Activated CD4-positive, alpha-beta T cell treated with anti-CD3 and anti-CD28 coated beads, Interleukin-2, Interleukin-4, amounts not matched to agents 100 ng/mL and 50 ng/mL, durations not matched to agents 16 hours and 8 hours (primary cell): ENCODE measurements at places on chromosomes 3 and 15.
A peak's percentile ranks its signal among the peaks of the same experiment; 100 is the strongest.

DNA sequence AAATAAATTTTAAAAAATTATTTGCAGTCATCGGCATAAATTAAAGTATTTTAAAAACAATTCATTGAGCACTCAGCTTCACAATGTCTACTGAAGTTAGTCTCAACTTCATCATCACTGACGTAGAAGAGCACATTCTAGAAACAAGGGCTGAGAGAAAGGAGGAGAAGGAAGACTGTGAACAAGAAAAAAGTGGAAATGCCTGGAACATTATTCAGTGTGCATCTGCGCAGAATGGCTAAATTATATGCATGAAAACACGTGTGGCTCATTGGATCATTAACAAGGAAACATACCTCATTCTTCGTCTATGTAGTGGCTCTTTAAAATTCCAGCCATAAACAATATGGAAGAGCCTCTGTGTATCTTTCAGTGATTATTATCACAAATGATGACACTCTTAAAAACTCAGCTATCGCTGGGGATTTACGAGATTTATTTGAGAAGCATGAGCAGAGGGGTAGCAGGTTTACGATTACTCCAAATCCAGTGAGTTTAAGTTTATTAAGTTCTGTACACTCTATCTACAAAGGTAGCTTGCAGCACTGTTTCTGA is 404.2 kb upstream of the CDIN1 start:
- no peak for DNase-seq

GRCh38 chr3:16239780-16240179 is 25.0 kb downstream of the DPH3 start:
- no peak for DNase-seq

DNA sequence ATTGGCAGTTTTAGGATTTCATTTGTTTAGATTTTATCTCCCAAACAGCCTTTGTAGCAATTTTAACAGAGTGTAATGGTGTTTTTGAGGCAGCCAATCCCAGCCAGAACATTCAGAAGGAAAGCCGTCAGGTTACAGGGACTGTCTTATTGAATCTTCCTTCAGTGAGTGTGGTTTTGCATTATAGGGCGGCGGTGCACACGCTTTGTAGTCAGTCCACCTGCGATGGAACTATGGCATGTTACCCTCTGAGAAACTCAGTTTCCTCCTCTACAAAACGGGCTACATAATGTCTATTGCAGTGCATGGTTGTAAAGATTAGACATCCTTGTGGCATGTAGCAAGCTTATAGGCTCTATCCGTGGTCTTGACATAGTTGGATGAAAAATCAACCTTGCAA is 1.0 kb downstream of the LRRC28 start:
- no peak for DNase-seq

DNA sequence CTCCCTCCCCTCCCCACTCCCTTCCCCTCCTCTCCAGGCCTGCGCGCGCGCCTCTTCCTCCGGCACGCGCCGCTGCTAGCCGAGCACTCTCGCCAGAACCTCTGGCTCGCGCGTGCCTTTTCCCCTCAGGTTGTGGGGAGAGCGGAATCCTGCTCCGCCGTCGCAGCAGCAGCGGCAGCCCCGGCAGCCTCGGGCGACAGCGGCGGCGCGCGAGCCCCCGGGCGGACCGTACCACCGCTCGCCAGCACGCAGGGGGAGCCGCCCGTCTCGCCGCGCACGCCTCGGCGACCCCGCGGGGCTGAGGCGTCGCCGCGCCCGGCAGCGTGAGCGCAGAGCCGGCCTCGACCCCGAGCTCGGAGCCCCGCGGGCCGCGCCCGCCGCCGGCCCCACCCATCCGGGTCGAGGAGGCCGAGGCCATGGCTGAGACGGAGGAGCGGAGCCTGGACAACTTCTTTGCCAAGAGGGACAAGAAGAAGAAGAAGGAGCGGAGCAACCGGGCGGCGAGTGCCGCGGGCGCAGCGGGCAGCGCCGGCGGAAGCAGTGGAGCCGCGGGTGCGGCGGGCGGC is at the start of gene CDV3:
Gene CDV3, plus strand, starts transcription at position 58 of the 566 bp plus-strand sequence. Its CDS starts 359 bp downstream, at position 417.
- no peak for DNase-seq

GRCh38 chr15:62164014-62164395 is 1.1 kb downstream of the C2CD4B start:
- no peak for DNase-seq

- no peak for DNase-seq
Measured at GRCh38 chr3:45464336-45465170, 76.2 kb downstream of the LARS2 start.

DNA sequence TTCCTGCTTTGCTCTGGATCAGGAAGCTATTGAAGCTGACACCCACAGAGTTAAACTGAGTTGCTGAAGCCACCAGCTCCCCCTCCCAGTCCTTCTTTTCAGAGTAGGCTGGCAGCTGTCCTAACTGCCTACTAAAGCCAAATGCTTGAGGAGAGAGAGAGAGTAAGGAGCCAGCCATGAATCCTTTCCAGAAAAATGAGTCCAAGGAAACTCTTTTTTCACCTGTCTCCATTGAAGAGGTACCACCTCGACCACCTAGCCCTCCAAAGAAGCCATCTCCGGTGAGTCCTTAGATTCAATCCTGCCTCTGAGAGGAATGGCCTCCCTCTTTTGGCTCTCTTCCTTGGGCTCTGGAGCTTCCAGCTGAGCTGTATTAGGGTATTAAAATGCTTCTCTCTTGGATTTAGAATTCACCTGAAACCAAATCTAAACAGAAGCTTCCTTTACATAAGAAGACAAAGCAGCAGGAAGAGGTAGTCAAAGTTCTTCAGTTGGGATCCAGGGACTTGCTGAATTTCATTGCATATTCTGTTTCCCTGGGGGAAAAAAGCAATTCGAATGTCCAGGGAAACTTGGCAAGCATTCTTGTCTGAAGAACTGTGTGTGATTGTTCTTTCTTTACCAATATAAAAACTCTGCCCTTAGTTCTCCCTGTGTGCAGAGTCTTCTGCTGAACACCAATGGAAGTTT is at the start of gene SLC15A2:
Gene SLC15A2, plus strand, starts transcription at position 101 of the 690 bp plus-strand sequence. Its CDS starts 76 bp downstream, at position 177.
- DNase-seq = no peak

- DNase-seq = no peak
Measured at GRCh38 chr15:73684581-73685455, 635 bp downstream of the CD276 start.

DNA sequence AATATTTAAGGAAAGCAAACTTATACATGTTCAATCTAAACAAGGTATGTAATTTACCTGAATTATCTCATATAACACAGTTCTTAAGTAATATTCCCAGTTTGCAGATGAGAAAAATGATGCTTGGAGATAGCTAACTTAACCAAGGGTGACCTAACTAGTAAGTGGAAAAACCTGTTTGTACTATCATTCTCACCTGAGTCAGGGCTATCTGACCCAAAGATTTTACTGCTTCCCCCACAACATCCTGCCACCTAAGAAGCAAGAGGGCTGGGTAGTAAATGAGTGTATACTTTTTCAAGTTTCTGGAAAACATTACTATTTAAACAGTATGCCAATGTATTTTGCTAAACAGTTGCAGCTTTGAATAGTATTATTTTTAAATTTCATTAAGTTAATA is 10.6 kb downstream of the TP63 start:
- DNase-seq = no peak

DNA sequence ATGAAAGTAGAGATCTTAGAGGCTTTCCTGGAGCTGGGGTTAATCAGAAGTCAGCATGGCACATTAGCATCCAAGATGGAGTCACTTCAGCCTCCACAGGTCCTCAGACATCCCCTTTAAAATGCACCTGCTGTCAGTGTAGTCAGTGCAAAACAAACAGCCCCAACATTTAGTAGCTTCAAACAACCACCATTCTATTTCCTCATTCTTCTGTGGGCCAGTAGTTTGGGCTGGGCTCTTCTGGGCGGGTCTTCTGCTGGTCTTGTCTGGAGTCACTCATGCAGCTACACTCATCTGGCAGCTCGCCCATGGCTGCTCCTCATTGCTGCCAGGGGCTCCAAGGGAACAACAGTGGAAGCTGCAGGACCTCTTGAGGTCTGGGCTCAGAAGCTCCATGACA is 99.9 kb downstream of the TLE3 start:
- DNase-seq = no peak

DNA sequence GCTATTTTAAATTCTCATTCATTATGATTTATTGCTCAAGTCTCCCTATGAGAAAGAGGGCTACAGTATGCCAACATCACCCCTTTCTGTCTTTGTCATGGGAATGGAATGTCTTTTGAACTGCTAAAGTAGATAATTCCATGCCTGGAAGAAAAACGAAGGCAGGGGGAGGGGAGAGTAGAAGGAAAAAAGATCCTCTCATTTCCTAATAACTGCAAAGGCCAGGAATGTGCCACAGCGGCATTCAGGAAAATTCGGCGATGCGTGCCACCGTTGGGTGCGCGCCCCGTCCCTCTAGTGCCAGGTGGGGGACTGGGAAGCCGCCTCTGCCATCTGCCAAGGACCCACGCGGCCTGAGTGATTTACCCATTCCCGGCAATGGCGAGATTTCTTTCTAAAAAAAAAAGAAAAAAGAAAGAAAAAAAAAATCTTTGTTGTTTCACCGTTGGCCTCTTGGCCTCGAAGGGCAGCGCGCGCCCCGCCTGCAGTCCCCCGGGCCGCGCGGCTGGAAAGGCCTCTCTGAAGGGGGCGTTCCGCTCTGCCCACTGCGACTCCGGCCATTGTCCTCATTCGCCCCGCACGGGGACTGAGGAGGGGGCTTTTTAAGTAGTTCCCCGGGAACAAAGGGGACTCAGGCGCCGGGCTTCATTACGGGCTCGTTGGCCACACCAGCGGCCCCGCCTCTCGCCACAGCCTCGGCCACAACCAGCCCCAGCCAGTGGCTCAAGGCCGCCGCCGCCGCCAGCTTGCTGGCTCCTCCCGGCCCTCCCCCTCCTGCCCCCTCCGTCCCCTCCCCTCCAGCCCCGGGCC is 54.5 kb downstream of the CPN2 start:
- DNase-seq = no peak

DNA sequence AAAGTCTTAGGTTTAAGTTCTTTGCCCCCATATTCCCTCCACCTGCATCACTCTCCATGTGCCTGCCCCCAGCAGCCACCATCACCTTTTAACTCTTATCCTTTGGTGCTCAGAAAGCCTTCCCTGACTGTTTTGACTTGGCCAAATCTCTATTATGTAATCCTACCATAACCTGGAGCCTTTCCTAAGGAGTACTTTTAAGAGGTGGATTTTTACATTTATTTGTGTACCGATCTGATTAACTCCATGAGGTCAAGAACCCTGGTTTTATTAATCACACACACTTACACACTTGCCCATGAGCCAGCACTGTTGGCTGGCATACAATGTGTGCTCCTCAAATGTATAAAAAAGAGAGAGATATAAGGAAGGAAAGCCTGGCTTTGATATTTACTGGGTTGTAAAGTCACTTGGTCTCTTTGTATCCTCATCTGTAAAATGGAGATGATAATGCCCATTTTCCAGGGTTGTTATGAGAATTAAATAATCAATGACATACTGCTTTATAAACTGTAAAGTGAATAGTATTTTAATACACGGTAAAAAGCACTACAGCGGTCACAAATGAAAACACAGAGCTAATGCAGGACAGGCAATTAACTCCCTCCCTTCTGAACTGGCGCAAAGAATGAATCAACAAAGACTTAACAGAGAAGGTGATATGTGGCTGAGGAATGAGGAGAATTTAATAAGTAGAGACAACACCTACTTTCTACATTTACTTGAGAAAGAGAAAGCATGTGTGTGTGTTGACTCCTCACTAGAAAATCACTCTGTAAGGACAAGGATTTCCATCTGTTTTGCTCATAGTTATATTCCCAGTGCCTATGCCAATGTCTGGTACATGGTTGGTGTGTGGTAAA is 45.4 kb downstream of the ATP13A4 start:
- DNase-seq = no peak

- DNase-seq = peak; percentile 76
Measured at GRCh38 chr3:107942244-107942643, 148.6 kb downstream of the CD47 start.

- DNase-seq = peak; percentile 1
Measured at GRCh38 chr15:72037321-72037720, 80.6 kb downstream of the MYO9A start.

DNA sequence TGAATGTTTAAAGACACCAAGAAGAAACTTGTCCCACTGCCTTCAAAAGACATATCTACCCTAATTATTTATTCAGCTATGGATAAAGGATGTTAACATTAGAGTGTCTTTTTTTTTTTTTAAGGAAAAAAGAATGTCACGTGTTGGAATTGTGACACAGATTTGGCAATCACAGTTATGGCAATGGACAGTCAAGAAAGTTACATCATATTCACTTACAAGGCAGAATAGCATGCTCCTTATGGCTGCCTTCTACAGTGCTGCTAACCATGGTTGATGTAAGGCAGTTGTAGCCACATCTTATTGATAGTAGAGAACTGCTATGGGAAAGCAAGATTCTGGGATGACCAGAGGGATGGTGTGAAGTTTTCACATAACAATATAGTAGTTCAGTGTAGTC is 128.8 kb upstream of the ZBTB20 start:
- DNase-seq = no peak

DNA sequence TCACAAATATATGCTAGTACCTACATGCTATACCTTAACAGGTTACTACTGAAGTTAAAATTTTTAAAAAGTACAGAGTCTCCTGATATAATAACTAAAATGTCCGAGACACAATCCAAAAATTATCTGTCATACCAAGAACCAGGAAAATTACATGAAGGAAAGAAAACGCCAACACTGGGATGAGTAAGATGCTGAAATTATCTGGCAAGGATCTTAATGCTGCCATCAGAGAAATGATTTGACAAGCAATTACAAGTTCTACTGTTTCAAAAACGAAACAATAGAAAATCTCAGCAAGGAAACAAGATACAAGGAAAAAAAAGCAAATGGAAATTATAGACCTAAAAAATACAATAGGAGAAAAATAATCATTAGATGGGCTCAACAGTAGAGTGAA is 92.5 kb downstream of the UBE3A start:
- no peak for DNase-seq

DNA sequence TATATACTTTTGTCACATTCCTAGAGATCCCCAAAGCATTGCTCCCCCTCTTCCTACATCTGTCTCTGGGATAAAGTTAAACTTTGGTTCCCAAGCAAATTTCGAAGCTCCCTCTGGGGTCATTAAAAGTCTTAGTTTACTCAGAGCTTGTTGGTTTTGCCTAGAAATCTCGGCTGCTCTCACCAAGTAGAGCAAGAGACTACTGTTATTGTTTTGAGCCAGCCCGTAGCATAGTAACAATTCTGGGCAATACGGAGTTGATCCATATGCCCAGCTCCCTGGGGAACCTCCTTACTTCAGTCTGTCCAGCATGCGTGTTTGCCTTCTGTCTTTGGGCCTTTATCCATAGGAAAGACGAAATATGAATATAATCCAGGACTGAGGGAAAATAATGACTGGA is 10.0 kb upstream of the P3H2 start:
- no peak for DNase-seq

- no peak for DNase-seq
Measured at GRCh38 chr3:128217702-128218547, 64.6 kb downstream of the EEFSEC start.

DNA sequence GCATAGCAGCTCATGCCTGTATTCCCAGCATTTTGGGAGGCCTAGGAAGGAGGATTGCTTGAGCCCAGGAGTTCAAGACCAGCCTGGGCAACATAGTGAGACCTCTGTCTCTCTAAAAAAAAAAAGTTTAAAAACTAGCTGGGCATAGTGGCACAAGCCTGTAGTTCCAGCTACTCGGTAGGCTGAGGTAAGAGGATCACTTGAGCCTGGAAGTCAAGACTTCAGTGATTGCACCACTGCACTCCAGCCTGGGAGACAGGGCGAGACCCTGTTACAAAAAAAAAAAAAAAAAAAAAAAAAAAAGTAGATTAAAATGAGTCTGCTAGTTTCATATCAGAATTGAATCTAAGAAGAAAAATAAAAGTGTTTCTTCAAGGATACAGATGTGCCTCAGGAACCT is 32.4 kb upstream of the ANPEP start:
- DNase-seq = no peak

- DNase-seq = no peak
Measured at GRCh38 chr3:50163572-50164455, 8.7 kb downstream of the SEMA3F start.

GRCh38 chr3:56297281-56297840 is 170.9 kb downstream of the ERC2 start:
- no peak for DNase-seq
